Left renal cortex interstitium (tissue), 4 donors: ENCODE measurements at places on chromosomes 4 and X.

GRCh38 chr4:2935762-2936743, 27.2 kb downstream of the NOP14 start:
- no peak for DNase-seq

DNA sequence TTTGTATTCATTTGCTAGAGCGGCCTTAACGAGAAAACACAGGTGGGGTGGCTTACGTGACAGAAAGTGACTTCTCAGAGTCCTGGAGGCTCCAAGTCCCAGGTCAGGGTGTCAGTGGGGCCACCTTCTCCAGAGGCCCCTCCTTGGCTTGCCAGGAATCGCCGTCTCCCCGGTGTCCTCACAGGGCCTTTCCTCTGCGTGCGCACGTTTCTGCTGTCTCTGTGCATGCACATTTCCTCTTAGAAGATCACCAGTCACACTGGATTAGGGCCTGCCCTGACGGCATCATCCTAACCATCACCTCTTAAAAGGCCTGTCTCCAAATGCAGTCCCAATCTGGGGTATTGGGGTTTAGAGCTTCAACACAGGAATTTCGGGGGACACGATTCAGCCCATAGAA, 63.8 kb upstream of the HELT start:
- DNase-seq, result no peak

DNA sequence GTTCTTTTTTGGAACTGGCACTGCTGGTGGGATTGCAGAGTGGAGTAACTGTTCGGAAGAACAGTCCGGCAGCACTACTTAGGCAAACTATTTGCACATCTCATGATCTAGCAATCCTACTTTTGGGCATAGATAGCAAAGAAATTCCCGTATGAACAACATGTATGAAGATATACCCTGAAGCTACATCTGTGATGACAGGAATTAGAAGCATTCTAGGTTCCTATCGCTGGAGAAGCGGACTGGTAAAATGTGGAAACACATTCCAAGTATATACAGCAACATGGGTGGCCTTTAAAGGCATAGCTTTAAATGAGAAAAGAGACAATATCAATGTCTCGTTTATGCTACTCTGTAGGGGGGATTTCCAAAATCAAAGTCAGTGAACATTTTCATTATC, 3.1 kb downstream of the DCAF16 start:
- no peak for DNase-seq

- DNase-seq, result no peak
Measured at GRCh38 chrX:54048412-54048811, 4.1 kb upstream of the PHF8 start.

DNA sequence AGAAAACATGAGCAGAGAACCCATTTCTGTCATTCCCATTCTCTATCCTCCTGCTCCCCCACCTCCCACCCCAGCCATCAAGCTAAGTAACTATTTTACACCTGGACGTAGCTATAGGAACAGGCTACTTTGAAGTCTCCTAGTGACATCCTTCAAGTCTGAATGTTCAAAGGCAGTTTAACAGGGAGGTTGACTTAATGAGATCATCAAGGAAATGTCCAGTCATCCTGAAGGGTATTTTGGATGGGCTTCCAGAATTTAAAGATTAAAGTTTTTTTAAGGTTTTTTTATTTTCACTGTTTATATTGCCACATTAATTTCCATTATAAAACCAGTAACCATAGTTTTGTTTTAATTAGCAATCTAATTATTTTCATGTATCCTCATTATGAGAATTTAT, 41.1 kb downstream of the HPF1 start:
- no peak for DNase-seq

DNA sequence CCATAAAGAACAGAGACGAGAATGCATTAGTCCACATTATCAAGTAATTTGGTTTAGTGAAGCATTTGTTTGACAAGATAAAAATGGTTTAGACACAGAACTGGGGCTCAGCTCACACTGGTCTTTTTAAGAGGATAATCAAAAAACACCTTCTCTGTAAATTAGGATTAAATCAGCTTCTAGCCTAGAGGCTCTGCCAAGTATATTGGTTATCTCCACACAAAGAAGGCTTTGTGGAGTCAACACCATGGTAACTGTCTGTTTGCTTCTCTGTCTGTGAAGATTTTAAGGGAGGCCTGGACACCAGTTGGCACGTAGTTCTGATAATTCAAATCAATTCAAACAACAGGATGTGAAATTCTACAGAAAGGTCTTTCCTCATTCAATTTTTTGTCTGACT, 687.0 kb downstream of the DMD start:
- no peak for DNase-seq

GRCh38 chrX:33207056-33207455, 4.3 kb downstream of the DMD start:
- no peak for DNase-seq

- DNase-seq, result no peak
Measured at GRCh38 chr4:30875658-30876269, 155.6 kb downstream of the PCDH7 start.

- DNase-seq, result no peak
Measured at GRCh38 chr4:1002131-1002630, 9.0 kb upstream of the SLC26A1 start.

DNA sequence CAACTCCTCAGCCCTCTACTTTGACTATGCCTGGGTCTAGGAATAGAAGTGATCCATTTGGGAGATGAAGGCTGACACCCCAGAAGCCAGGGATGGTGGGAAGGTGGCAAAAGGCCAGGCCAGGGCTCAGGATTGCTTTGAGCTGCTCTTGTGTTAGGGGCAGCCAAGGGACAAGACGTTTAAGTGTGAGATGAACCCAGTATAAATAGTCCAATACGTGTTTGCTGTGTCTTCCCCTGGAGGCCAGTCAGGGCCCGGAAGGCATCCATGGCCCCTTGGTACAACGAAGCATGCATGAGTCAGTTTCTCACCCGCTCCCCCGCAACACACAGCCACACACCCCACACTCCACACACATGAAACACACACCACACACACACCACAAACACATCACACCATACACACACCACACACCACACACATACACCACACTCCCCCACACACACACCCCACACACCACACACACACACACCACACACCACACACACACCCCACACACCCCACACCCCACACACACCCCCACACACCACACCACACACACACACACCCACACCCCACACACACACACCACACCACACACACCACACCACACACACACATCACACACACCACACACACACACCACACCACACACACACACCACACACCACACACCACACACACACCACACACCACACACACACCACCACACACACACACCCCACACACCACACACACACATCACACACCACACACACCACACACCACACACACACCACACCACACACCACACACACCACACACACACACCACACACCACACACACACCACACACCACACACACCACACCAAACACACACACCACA, 5.1 kb downstream of the STARD8 start:
- DNase-seq, result no peak

DNA sequence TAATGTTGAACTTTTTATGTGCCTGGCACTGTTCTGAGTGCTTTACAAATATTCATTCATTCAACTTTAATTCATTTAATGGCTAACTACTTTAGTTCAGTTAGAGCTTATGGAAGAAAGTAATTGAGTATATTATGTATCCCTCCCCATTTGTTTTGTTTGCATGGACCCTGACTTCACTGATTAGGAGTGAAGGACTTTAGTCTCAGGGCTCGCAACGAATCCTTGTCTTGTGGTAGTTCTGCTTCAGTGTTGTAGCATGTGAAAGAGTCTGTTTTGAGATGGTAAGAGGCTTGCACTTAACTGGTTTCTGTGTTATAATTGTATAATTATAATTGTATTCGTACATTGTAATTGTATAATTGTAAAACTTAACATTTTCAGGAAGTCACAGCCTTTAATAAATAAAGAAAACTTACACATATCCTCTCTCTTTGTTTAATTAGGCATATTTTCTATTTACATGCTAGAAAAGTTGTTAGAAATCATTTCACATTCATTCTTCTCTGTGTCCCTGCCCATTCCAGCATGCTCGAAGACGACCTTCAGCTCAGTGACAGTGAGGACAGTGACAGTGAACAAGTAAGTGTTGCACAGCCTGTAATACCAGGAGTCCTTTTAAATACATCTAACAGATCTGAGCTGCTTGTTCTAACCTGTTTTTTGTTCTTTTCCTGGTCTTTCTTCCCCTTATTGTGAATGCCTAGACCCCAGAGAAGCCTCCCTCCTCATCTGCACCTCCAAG, 115.1 kb downstream of the KLHL8 start:
- DNase-seq, result no peak

GRCh38 chr4:77734928-77735327, 84.2 kb downstream of the CNOT6L start:
- DNase-seq, result no peak

DNA sequence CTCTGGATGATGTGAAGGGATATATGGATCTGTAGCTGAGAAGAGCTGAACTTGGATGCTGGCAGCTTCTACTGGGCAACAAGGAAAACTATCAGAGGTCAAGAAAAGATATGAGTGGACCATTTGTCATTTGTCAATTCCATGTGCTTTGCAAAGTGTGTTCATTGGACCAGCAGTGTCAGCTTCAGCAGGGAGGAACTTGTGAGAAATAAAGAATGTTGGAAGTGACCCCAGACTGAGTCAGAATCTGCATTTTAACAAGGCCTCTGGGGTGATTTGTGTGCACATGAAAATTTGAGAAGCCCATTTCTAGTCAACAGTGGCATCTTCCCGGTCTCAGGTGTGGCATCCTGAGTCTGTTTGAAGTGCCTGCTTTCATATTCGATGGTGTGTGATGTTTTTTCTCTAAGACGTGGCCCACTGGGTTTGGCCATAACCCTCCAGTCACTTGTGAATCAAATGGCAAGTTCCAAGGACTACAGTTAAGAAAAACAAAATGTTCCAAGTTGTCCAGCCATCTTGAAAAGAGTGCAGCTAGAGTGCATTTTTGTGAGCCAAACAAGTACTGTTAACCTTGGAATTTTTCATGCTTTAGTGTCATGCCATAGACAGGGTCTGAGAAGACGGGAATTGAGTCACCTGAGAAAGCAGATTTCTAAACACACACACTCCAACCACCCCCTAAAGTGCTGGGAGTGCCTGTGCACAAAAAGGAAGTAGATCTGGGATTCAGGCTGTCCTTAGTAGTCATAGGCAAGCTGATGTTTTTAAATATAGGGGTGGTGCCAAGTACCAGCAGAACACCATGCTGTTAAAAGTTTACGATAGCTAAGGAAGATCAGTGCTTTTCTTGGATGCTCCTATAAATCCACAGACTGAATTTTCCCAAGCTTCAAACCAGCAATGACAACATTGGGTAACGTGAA, 26.4 kb downstream of the GPM6B start:
- DNase-seq, result no peak

GRCh38 chr4:39658756-39659155, 20.1 kb upstream of the SMIM14 start:
- DNase-seq, result no peak

DNA sequence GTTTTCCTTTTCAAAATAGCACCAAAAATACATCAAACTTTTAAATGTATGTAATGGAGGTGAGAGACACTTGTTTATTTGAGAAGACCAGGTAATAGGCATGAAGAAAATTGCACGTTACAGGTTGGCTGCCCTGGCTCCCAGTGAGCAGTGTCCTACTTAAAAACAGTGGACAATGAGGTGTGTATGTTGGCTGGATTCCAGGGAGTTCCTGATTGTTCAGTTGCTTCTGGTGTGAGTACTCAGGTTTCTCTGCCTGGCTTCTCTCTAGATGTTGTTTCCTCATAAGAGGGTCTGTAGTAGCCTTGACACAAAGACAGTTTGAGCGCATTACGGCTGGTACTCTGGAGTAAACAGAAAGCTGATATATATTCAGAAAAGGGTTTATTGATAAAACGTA, 29.4 kb downstream of the SNX25 start:
- DNase-seq, result no peak

DNA sequence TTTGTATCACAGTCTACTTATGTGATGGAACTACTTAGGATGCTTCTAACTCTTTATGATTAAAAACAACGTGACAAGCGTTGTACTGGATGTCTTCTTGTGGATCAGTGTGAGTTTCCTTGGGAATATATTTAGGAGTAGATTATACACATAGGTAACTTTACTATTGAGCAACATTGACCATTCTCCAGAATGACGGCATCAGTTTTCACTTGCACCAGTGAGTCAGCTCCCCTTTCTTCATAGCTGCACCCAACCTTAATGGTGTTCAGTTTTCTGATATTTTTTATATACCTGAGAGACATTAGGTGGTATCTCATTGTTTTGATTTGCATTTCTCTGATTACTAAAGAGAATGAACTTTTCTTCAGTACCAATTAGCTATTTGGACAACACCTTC, 343.9 kb downstream of the ADGRL3 start:
- DNase-seq, result no peak

DNA sequence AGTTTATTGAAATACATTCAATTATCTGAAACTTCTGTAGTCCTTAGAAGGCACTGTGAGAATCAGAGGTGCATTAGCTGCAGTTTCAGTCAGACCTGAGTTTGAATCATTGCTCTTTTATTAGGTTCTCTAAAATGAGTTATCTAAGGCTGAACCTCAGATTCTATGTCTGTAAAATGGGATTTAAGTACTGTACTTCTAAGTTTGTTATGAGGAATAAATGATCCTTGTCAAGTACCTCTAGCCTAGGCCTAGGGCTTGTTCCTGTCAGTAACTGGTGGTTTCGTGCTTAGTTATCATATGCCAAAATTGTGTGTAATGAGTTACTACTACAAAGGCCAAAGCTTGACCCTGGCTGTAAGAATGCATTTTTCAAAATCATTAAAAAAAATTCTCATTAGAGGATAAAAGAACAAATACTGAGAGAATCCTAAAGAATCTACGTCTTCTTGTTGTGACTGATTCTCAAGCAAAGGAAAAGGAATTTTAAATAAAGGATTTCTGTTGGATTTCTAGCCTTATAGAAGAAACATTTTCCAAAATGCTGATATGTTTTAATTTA, 65.8 kb downstream of the SLIT2 start:
- DNase-seq, result no peak

DNA sequence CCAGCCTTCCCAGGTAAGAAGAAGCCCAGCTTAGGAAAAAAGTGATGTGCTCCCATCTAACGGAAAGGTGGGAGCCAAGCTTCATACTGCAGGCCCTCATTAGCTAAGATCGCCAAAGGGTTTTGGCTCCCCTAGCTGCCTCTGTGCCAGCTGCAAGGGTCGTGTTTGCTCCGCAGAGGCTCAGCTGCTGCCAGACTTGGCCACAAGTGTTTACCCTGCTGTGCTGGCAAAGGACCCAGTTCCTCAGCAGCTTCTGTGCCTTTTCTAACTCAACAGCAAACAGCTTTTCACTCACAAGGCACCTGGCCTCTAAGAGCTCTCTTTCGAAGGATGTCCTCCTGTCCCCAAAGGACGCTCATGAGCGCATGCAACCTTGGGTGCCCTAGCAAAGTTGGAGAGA, 12.2 kb upstream of the VMA21 start:
- no peak for DNase-seq

DNA sequence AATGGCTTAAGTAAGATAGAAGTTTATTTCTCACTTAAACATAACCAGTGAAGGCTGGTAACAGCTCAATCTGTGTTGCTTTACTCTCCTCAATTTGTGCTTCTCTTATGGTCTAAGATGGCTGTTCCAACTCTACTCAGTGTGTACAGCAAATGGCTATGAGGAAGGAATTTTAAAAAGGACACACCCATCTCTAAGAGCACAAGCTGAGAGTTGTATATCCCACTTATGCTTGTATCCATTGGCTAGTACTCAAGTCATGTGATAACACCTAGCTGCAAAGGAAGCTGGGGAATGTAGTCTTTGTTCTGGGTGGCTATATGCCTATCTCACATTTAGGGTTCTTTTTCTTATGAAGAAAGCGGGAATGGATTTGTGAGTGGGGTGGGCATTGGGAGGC, 63.3 kb downstream of the GPAT3 start:
- DNase-seq, result no peak
